ENCODE measurements at places on chromosomes 16 and 17. TPM values are rescaled to one million over a fixed set of nuclear protein-coding genes. Genes with fewer than 3 reads are reported as not detected.

Gene VTN
- 0.25 TPM for total RNA-seq

- H3K27me3 ChIP-seq: no peaks in the 10 kb centered on the region
- peaks cover 14% of the 10 kb centered on the region for H3K4me1 ChIP-seq
- no peak overlapping the region for H3K4me3 ChIP-seq
- no peaks in the 10 kb centered on the region for H3K36me3 ChIP-seq
- H3K27ac ChIP-seq: no peak overlapping the region
These were observed 6.8 kb downstream of the ZNF750 start for GRCh38 chr17:82832881-82833475.

DNA sequence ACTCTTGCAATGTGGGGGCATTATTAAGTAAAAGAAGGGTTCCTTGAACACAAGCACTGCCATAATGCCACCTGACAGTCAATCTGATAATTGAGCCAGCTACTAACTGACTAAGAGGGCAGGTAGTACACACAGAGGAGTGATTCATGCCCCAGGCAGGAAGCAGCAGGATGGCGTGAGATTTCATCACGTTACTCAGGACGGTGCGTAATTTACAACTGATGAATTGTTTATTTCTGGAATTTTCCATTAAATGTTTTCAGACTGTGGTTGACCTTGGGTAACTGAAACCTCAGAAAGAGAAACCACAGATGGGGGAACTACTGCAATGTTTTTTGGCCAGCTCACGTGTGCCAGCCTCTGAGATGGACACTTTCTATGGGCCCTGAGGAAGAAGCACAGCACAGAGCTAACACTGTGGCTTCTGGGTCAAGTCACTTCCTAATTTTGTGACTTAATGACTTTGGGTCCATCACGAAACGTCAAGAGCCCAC lies 46.7 kb downstream of the C17orf67 start:
- no peak for DNase-seq
- H3K4me1 ChIP-seq: no peaks in the 10 kb centered on the region
- H3K27me3 ChIP-seq: peaks cover 8% of the 10 kb centered on the region
- no peak overlapping the region for H3K4me3 ChIP-seq

Gene MT1H
- total RNA-seq: not detected

Gene PLXDC1
- 2.5 TPM for total RNA-seq

DNA sequence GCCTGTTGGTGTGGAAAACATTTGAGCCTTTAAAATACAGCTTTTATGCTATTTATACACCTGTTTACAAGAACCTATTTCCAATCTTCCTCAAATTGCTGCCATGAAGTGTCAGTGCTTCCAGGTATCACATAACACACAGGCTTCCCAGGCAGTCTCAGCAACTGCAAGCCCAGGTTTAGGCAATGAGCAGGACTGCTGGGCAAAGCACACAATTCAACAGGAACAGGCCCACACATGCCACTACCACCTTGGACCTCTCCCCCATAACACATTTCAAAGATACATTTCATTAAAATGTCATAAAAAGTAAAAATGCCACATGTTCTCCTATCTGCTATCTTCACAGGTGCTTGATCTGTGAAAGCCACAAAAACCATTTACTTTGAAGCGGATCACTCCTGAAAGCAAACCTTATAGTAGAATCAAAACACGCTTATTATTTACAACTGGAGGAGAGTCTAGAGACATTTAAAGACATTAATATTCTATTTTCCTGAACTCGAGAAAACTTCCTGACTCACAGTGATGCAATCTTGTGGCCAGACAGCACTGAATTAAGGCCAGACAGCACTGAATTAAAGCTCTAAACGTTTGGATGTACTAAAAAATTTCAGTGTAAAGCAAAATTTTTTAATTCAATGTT lies 31.5 kb downstream of the ANKFY1 start:
- H3K4me3 ChIP-seq: no peak overlapping the region
- H3K4me1 ChIP-seq: no peaks in the 10 kb centered on the region
- H3K27ac ChIP-seq: no peak overlapping the region
- no peak for DNase-seq

- DNase-seq: no peak
- no peak overlapping the region for H3K4me3 ChIP-seq
- no peaks in the 10 kb centered on the region for H3K27me3 ChIP-seq
- peaks cover 52% of the 10 kb centered on the region for H3K4me1 ChIP-seq
- H3K27ac ChIP-seq: no peak overlapping the region
These were observed 229.8 kb downstream of the SEC14L1 start for GRCh38 chr17:77370586-77370985.

Gene RHBDF2
- total RNA-seq: 5.0 TPM

Gene EIF3CL
- 58.1 TPM for total RNA-seq

DNA sequence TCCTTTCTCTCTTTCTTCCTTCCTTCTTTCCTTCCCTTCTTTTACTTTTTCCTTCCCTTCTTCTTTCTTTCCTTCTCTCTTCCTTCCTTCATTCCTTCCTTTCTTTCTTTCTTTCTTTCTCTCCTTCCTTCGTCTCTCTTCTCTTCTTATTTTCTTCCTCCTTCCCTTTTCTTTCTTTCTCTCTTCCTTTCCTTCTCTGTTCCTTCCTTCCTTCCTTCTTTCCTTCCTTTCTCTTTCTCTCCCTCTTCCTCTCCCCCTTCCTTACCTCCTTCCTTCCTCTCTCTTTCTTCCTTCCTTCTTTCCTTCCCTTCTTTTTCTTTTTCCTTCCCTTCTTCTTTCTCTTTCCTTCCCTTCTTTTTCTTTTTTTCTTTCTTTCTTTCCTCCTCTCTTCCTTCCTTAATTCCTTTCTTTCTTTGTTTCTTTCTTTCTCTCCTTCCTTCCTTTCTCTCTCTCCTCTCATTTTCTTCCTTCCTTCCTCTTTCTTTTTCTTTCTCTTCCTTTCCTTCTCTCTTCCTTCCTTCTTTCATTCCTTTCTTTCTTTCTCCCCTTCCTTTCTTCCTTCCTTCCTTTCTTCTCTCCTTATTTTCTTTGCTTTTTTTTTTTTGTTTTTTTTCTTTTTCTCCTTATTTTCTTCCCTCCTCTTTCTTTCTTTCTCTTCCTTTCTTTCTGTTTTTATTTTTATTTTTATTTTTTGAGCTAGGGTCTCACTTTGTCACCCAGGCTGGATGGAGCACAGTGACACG lies 22.8 kb downstream of the GPR142 start:
- no peak overlapping the region for H3K4me3 ChIP-seq
- H3K4me1 ChIP-seq: peaks cover 19% of the 10 kb centered on the region
- H3K27ac ChIP-seq: no peak overlapping the region
- H3K36me3 ChIP-seq: no peaks in the 10 kb centered on the region

DNA sequence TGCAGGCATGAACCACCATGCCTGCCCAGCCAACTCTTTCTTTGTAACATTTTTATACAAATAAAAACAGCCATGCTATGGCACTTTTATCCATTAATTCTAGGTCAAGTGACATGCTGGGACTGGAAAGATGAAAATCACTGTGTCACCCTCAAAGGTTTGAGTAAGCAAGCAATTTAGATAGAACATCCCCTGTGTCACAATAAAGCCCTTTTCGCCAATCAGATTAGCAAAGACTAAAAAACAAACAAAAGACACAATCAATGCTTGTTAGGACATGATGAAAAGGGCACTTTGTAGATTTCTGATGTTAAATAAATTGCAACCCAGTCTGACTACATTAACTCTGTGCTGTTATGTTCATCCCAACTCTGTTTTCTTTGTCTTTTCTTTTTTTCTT lies 26.4 kb downstream of the CHP2 start:
- H3K36me3 ChIP-seq: no peaks in the 10 kb centered on the region
- H3K4me3 ChIP-seq: no peak overlapping the region
- H3K27ac ChIP-seq: no peak overlapping the region

DNA sequence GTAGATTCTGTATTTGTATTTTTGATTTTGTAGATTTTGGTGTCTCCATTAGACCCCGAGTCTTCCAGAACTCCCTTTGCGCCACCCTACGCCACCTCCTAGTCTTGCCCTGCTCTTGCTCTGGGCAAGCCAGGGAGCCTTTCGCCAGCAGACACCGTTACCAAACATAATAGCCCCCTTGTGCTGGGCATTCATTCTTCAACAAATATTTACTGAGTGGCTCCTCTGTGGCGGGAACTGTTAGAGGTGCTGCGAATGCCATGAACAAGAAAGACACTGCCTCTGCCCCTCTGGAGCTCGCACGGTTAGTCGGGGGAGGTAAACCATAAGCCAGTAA lies 841 bp upstream of the GPT2 start:
- peaks cover 21% of the 10 kb centered on the region for H3K4me1 ChIP-seq
- H3K27ac ChIP-seq: no peak overlapping the region
- no peaks in the 10 kb centered on the region for H3K36me3 ChIP-seq
- DNase-seq: peak; percentile 21
- peaks cover 15% of the 10 kb centered on the region for H3K27me3 ChIP-seq
- H3K4me3 ChIP-seq: peak overlapping the region; percentile 96

Gene SLC6A2
- not detected for total RNA-seq

DNA sequence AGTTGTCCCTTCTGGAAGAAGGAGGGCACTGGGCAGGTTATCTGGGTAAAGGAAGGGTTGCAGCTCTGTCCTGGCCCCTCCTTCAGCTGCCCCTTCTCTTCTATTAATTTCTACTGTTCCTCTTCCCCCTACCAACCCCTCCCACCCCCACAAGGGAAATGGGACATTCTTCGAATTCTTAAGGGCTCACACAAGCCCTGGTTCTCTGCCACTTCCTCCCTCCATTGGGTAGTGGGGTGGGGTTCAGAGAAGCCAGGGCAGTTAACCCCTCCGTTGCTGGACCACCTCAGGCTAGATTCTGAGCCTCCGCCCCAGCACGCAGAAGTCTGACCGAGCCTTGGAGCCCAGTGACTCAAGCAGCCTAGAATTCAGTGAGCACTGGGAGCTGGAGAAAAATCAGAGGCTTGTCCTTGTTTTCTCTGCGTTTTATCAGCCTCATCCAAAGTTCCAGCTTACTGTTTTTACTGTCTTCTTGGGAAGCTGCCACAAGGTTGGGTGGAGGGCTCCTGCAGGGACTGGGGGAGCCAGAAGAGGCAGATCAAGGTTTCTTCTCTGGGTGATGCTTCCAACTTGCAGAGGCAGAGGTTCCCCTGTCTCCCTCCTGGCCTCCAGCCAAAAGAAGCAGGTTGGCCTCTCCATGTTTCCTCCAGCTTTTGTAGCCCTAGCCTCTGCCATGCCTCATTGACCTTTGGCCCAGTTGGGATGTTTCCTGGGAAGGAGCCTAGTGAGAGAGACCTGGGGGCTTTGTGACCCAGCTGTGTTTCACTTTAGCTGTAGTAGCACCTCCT lies 10.2 kb downstream of the LASP1 start:
- H3K4me3 ChIP-seq: peak overlapping the region; percentile 25
- H3K36me3 ChIP-seq: no peaks in the 10 kb centered on the region
- H3K4me1 ChIP-seq: peaks cover 75% of the 10 kb centered on the region
- peak; percentile 85 for DNase-seq

DNA sequence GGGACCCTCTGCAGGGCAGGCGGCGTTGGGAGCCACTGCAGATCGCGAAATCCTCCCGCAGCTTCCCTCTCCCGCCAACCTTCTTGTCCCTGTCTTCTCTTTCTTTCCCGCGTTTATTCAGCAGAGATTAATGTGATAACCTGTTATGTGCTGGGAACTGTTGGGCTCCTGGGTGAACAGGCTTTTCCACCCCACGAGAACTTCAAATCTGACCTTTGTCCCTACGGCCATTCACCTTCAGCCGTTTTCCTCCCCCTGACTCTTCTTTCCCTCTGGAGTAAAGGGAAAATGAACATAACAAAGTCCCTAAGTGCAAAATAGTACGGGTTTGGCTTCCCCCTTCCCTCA lies 15.2 kb upstream of the KPNA2 start:
- H3K4me1 ChIP-seq: no peaks in the 10 kb centered on the region
- H3K36me3 ChIP-seq: no peaks in the 10 kb centered on the region
- peak overlapping the region; percentile 51 for H3K4me3 ChIP-seq
- no peak overlapping the region for H3K27ac ChIP-seq
- DNase-seq: no peak

DNA sequence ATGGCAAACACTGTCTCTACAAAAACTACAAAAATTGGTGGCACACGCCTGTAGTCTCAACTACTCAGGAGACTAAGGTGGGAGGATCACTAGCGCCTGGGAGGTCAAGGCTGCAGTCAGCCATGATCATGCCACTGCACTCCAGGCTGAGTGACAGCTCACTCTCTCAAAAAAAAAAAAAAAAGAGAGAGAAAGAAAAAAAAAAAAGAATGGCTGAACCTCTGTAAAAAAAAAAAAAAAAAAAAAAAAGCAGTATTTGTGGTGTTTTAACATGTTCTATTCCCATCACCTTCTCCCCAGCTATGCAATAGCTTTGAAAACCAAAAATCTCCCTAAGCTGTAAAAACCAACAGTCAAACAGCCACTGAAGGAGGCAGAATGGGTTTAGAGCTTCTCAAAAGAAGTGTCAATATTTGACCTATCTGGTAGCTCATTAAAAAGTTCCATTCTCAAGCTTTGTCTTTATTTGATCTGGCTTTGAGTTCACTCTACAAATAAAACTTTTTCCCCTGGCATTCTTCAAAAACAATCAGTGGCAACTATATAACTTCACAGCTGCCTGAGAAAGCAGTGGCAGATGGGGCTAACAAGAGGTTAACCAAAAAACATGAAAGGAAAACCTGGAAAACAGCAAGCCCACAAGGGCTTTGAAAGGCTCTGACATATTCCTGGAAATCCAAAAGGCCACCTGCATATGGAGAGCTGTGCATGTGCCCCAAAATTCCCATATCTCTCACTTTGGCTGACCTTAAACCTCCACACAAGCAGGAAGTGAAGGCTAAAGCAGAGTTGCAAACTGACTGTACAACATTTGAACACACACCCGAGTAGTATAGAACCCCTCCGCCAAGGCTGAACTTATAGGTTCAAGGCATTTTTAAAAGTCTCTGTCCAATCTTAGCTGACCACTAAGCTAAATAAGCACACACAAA lies 36.0 kb downstream of the USP32 start:
- no peaks in the 10 kb centered on the region for H3K27me3 ChIP-seq
- peaks cover 10% of the 10 kb centered on the region for H3K4me1 ChIP-seq
- DNase-seq: no peak
- no peak overlapping the region for H3K27ac ChIP-seq
- H3K36me3 ChIP-seq: no peaks in the 10 kb centered on the region
- no peak overlapping the region for H3K4me3 ChIP-seq

DNA sequence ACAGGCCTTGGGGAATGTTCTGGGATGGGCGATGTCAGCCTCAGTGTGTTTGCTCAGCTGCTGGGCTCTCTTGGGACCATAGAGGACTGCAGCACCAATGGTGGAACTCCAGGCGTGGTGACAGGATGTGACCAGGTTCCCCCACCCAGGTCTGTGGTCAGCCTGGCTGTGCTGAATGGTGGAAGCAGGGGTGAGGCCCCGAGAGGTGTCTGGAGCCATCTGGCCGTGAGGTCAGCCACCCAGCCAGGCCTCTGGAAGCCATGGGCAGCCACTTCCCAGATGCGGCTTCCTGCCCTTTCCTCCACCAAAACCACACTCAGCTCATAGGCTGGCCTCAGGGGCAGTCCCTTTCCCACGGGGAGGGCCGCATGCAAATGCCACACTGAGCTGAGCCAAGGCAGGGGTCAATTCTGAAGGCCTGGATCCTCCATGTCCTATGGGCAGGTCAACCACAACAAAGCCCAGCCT lies 7.8 kb upstream of the MAPK7 start:
- DNase-seq: no peak
- no peak overlapping the region for H3K27ac ChIP-seq
- H3K27me3 ChIP-seq: no peaks in the 10 kb centered on the region

Gene ARHGDIG
- not detected for total RNA-seq

Gene CA5A
- total RNA-seq: not detected

GRCh38 chr16:61569028-61569427 lies 467.2 kb downstream of the CDH8 start:
- DNase-seq: no peak
- H3K27ac ChIP-seq: no peak overlapping the region
- no peaks in the 10 kb centered on the region for H3K27me3 ChIP-seq
- no peaks in the 10 kb centered on the region for H3K4me1 ChIP-seq
- no peaks in the 10 kb centered on the region for H3K36me3 ChIP-seq

- H3K27me3 ChIP-seq: peaks cover 23% of the 10 kb centered on the region
- H3K36me3 ChIP-seq: no peaks in the 10 kb centered on the region
- no peak for DNase-seq
- H3K27ac ChIP-seq: no peak overlapping the region
- H3K4me3 ChIP-seq: no peak overlapping the region
- peaks cover 39% of the 10 kb centered on the region for H3K4me1 ChIP-seq
These were observed 2.0 kb upstream of the TMEM92 start for GRCh38 chr17:50272246-50272645.
